GM23338 (cell line): ENCODE measurements at places on chromosomes 5 and 9. TPM values are rescaled to one million over a fixed set of nuclear protein-coding genes. Genes with fewer than 3 reads are reported as not detected.

- DNase-seq: no peak
Observed at GRCh38 chr5:41763574-41763973, 106.7 kb downstream of the OXCT1 start.

GRCh38 chr5:78626009-78626571, 22.5 kb downstream of the LHFPL2 start:
- DNase-seq: no peak

GRCh38 chr5:76457674-76458485, 54.8 kb downstream of the IQGAP2 start:
- DNase-seq: peak; percentile 40

SPINK1 gene
- total RNA-seq: not detected in 2 replicates

- no peak for DNase-seq
Observed at GRCh38 chr9:16901590-16901989, 31.1 kb upstream of the BNC2 start.

GRCh38 chr5:169341556-169341955, 40.6 kb upstream of the SLIT3 start:
- no peak for DNase-seq

GRCh38 chr9:26326563-26326962, 566.0 kb downstream of the CAAP1 start:
- peak; percentile 78 for DNase-seq

GRCh38 chr5:141513627-141514329, 24.9 kb downstream of the PCDHGC5 start:
- peak; percentile 91 for DNase-seq

DNA sequence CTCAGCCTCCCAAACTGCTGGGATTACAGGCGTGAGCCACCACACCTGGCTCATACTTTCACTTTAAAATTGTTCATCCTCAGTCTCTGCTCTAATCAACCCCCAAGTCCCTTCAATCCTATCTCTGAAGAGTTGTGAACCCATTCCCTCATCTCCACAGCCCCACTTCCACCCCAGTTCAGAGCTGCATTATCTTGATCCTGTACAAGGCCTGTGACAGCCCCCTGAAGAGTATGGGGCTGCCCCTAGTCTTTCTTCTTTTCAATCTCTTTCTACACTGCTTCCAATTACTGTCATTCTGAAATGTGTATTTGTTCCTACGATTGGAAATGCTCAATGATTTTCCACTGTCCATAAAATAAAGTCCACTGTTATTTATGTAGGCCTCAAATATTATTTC, 588.3 kb downstream of the RAB3C start:
- DNase-seq: no peak

DNA sequence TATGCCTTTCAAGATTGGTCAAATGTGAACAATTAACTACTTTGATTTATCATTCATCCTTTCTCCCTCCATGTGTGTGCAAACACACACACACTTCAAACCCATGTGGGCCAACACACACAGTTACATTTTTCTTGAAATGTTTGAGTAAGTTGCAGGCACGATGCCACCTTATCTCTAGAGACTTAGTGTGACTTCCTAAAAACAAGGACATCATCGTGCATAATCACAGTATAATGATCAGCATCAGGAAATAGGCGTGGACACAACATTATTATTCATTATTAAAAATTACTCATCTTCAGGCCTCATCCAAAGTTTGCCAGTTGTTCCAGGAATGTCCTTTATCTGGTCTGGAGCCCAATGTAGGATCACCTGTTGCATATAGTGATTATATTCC, 209.5 kb downstream of the GNA14 start:
- no peak for DNase-seq

SPTLC1 gene
- total RNA-seq: 91.0 and 100 TPM in 2 replicates

GRCh38 chr5:96377167-96377566, 55.9 kb downstream of the PCSK1 start:
- no peak for DNase-seq

SLC1A3 gene
- total RNA-seq: 27.2 and 29.0 TPM in 2 replicates

- DNase-seq: peak; percentile 23
Observed at GRCh38 chr5:76085243-76085579, 2.0 kb downstream of the SV2C start.

ORM2 gene
- 0.76 TPM in 1 of 2 replicates, not detected in the other for total RNA-seq

DNA sequence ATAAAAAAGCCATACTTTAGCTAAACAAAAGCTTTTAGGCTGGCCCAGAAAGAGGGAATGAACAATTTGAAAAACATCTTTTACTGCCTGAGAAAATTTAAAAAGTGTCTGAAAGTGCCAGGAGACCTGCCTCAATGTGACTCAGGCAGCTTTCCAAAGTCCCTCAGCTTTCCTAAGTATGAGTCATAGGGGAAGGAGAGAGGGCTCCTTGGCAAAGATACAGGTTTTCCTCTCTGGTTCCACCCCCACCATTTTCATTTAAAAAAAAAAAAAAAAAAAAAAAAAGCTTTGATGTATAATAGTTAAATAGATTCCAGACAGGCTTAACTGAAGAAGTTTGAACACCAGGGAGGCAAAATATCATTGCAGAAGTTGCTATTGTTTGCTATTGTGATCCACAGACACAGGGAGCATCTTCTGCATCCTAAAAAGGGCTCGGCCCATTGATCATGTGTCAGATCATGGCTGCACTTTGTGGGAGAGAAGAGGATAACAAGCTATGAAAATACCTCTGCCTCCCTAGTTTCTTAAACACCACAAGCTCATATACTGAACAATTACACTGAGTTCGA, 71.5 kb downstream of the MRPS27 start:
- peak; percentile 27 for DNase-seq

MOB3B gene
- 12.1 and 12.4 TPM in 2 replicates for total RNA-seq

DNA sequence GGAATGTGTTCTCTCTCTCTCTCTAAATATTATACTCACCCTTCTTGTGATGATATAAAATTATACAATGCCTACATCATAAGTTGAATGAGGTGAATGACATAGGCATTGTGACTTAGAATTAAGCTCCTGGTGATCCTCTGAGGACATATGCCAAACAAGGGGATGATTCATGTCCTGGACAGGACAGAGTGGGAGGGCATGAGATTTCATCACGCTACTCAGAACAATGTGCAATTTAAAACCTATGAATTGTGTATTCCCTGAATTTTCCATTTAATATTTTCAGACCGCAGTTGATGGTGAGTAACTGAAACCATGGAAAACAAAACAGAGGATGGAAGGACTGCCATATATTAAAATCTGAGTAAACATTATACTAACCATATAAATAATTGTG, 782.2 kb upstream of the NUDT12 start:
- DNase-seq: no peak

DNA sequence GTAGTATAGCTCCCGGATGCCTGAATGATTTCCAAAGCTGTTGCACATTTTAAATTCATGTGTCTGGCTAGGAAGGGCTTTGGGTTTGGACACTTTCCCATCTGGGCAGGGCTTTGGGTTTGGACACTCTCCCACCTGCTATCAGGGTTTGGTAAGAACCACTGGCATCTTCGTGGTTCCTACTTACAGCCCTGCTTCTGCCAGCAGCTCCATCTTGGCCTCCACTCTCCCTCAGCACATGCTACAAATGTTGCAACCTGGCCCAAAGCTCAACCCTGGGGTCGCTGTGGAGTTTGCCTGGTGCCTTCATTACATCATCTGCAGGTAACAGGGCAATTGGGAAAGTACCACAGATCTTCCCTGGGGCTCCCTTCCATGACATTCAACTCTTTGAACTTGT, 3.5 kb downstream of the TMCO6 start:
- no peak for DNase-seq
